ENCODE measurements at places on chromosomes 4 and X. TPM values are rescaled to one million over a fixed set of nuclear protein-coding genes. Genes with fewer than 3 reads are reported as not detected.

The CORIN gene
- total RNA-seq, result not detected

GRCh38 chr4:184845367-184846021 is 19.7 kb upstream of the ACSL1 start:
- H3K36me3 ChIP-seq, result no peaks in the 10 kb centered on the region
- H3K27ac ChIP-seq, result no peak overlapping the region
- no peak for DNase-seq
- H3K4me3 ChIP-seq, result no peak overlapping the region
- H3K27me3 ChIP-seq, result peaks cover 18% of the 10 kb centered on the region

DNA sequence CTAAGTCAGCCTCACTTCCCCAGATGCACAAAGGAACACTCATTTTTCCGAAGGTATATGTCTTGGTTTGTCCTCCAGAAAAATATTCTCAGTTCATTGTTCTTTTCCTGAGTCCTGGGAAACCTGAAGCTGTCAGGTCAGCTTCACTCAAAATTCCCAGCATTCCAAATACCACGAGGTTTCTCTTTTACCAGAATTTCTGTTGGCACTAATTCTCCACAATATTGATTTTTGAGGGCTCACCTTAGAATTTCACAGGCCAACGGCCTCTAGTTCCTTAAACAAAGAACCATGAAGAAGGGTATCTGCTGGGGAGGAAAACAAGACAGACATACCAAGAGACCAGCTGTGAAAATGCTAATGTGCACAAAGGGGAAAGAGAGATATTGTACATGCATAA is 8.0 kb upstream of the MAGEB5 start:
- H3K27me3 ChIP-seq, result no peaks in the 10 kb centered on the region
- no peak overlapping the region for H3K4me3 ChIP-seq
- H3K4me1 ChIP-seq, result no peaks in the 10 kb centered on the region
- H3K36me3 ChIP-seq, result no peaks in the 10 kb centered on the region
- H3K27ac ChIP-seq, result no peak overlapping the region

- peaks cover 54% of the 10 kb centered on the region for H3K36me3 ChIP-seq
- H3K27me3 ChIP-seq, result no peaks in the 10 kb centered on the region
- no peak overlapping the region for H3K4me3 ChIP-seq
- H3K4me1 ChIP-seq, result peaks cover 5% of the 10 kb centered on the region
- H3K27ac ChIP-seq, result no peak overlapping the region
These were observed 33.1 kb upstream of the GPR34 start for GRCh38 chrX:41655631-41656030.

- no peak for DNase-seq
- no peak overlapping the region for H3K4me3 ChIP-seq
- H3K36me3 ChIP-seq, result no peaks in the 10 kb centered on the region
- H3K27me3 ChIP-seq, result peaks cover 17% of the 10 kb centered on the region
- H3K4me1 ChIP-seq, result no peaks in the 10 kb centered on the region
- H3K27ac ChIP-seq, result no peak overlapping the region
These were observed 841 bp downstream of the MTNR1A start for GRCh38 chr4:186554539-186554913.

DNA sequence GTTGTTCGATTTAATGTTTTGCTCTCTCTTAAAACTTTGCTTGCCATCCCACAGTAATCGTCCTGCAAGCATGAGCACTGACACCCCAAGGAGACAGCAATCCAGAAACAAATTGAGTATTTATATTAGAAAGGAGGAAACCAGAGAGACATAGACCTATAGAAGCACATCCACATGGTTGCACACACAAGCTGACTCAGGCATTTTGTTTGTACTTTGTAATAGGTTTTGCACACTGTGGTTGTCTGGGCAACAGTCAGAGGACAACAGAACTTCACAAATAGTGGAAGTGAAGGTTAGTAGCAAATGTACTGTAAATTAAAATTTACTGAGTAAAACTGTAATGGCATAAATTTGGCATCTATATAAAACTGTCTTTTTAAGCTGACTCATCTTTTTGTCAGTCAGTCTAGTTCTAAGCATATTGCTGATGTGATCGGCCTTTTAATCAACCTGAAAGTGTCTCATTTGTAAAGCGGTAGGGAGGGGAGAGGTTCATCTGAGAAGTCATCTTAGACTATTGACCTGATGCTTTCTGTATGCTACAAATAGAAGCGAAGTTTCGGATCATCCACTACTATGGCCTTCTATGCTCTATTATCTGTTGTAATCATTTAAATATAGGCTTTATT is 1624.7 kb downstream of the ARAP2 start:
- no peak overlapping the region for H3K27ac ChIP-seq
- no peak for DNase-seq
- no peaks in the 10 kb centered on the region for H3K27me3 ChIP-seq
- H3K4me3 ChIP-seq, result no peak overlapping the region

DNA sequence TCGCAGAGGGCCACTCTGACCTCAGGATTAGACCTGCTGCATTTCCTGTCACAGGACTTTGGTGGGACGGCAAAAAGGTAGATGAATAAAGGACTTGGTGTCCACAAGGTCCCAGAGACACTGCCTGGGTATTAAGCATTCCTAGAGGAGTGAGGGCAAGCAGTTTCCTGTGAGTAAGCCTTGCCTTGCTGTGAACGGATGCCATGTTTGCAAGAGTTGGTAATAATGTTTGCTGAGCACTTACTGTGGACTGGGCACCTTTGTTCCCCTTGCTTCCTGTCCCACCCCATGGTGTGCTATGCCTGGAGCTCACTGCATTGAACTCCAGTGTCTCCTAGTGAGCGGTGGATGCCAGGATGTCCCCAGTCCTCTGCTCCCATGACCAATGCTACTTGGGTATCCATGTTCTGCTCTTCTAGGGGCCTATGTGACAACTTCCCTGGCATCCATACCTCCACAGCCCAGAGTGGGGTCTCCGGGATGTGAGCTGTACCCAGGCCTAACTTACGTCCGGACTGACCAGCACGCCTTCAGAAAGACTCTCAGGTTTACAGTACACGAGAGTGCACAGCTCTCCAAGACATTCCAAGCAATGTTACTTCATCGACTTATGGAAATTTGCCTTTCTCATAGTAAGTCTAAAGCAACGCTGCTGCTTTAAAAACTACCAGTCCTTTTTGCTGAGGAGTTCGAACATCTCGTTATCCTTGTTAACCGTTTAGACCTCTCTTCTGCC is 95.5 kb upstream of the MSX1 start:
- no peak for DNase-seq
- H3K4me1 ChIP-seq, result peaks cover 20% of the 10 kb centered on the region
- H3K27ac ChIP-seq, result no peak overlapping the region
- H3K27me3 ChIP-seq, result peaks cover 2% of the 10 kb centered on the region
- peaks cover 3% of the 10 kb centered on the region for H3K36me3 ChIP-seq

DNA sequence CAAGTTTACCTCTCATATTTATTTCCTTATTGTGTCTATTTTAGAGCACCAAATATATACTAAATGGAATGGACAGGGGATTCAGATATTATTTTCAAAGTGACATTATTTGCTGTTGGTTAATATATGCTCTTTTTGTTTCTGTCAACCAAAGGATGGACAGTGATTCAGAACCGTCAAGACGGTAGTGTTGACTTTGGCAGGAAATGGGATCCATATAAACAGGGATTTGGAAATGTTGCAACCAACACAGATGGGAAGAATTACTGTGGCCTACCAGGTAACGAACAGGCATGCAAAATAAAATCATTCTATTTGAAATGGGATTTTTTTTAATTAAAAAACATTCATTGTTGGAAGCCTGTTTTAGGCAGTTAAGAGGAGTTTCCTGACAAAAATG is 6.2 kb downstream of the FGB start:
- DNase-seq, result no peak
- no peaks in the 10 kb centered on the region for H3K4me1 ChIP-seq
- H3K36me3 ChIP-seq, result no peaks in the 10 kb centered on the region

GRCh38 chr4:67087897-67088296 is 457.4 kb downstream of the CENPC start:
- DNase-seq, result peak; percentile 45
- H3K27ac ChIP-seq, result no peak overlapping the region
- H3K4me1 ChIP-seq, result no peaks in the 10 kb centered on the region
